ENCODE measurements at places on chromosomes 7 and 10. TPM values are rescaled to one million over a fixed set of nuclear protein-coding genes. Genes with fewer than 3 reads are reported as not detected.

Gene MACC1
- 33.2 TPM for total RNA-seq

Gene EIF4EBP2
- total RNA-seq = 27.9 TPM

Gene LIPA
- 16.5 TPM for total RNA-seq

Gene CCDC7
- 1.3 TPM for total RNA-seq

Gene PTTG1IP2
- total RNA-seq = not detected

Gene CYP2C18
- not detected for total RNA-seq

Gene SPDYE2
- total RNA-seq = not detected

Gene NKX2-3
- total RNA-seq = not detected

Gene TMEM196
- total RNA-seq = not detected

Gene GLCCI1
- 1.9 TPM for total RNA-seq

Gene FBXL13
- total RNA-seq = 0.51 TPM

Gene ANKRD1
- total RNA-seq = 127 TPM

Gene LYZL1
- total RNA-seq = not detected

Gene DCLRE1C
- 5.4 TPM for total RNA-seq

Gene ADAM8
- total RNA-seq = 26.0 TPM

Gene STEAP1B
- total RNA-seq = 0.17 TPM

Gene PODXL
- 11.4 TPM for total RNA-seq

Gene ITGB8
- total RNA-seq = 121 TPM

Gene CYP3A7
- total RNA-seq = 0.12 TPM

Gene SRPK2
- total RNA-seq = 27.6 TPM

Gene LSM5
- total RNA-seq = 27.3 TPM

Gene FAM237B
- not detected for total RNA-seq

Gene DRGX
- total RNA-seq = not detected

Gene CLDN3
- total RNA-seq = 29.7 TPM

Gene HMX2
- total RNA-seq = not detected

Gene CHRM2
- total RNA-seq = not detected

Gene ABCA13
- 1.7 TPM for total RNA-seq

Gene TRIM73
- total RNA-seq = 0.14 TPM

Gene FIS1
- total RNA-seq = 215 TPM

Gene VSTM2A
- total RNA-seq = not detected

Gene ZNF488
- total RNA-seq = 2.1 TPM
